PC-3 (cell line): ENCODE measurements at places on chromosomes 1 and 21. TPM values are rescaled to one million over a fixed set of nuclear protein-coding genes. Genes with fewer than 3 reads are reported as not detected.

GRCh38 chr1:26496861-26497260 lies 24.6 kb downstream of the HMGN2 start:
- no peak for DNase-seq

DNA sequence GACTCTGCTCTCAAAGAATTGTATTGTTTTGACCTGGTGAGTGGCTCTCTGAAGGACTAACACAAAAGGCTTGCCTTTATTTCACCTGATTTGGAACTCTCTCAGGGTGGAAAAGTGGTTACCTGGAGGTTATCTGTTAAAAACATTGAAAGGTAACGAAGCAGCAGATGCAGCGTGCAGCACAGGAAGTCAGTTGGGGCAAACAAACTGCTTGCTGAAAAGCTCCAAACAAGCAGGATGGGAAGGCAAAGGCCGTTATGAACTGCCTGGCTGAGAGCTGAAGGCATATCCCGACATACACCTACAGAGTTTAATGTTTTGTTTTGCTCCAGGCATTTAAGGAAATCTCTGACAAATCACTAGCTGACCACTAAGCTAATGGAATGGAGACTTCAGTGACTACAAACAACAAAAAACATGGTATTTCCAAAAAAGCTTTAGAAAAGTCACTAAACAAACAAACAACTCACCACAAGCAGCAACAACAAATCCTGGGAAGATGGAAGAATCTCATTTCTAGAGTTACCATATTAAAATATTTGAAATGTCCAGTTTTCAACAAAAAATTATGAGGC lies 44.3 kb upstream of the BATF3 start:
- no peak for DNase-seq

GRCh38 chr21:45611939-45612664 lies 31.4 kb upstream of the PCBP3 start:
- peak; percentile 82 for DNase-seq

GRCh38 chr1:231666937-231667608 lies 40.5 kb downstream of the DISC1 start:
- DNase-seq: no peak

GRCh38 chr21:15004721-15005370 lies 60.0 kb downstream of the NRIP1 start:
- DNase-seq: no peak

- no peak for DNase-seq
These were observed 23.5 kb downstream of the GJA5 start for GRCh38 chr1:147736883-147737282.

DNA sequence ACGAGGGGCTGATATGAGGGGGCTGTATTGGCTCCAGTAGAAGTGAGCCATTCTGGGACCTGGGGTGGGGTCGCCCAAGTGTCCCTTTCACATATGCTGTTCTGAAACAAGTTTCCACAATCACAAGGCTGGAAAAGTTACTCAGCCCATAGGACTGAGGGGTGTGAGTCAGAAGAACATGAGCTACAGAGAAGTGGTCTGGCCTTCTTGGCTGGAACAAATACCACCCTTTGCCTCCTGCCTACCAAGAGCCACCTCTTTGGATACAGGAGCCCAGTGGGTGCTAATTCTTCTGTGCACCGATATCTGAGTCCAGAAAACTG lies 42.4 kb downstream of the MEF2D start:
- peak; percentile 37 for DNase-seq

DNA sequence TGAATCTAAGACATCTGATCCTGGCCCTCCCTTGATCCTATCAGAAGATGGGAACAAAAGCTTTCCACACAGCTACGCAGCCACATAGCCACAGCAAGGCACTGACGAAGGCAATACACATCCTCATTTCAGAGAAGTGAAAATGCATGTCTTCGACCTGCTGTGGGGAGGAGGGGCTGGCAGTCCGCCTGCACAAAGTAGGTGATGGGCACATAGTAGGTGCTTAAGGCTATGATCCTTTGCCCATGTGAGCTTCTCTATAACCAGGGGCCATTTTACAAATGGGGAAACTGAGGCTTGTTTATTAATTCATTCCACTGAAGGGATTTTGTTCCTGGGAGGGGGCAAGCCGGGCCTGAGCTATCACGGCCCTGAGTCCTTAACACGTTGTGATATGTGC lies 94.2 kb downstream of the PAX7 start:
- DNase-seq: no peak

- peak; percentile 76 for DNase-seq
These were observed 24.1 kb downstream of the THRAP3 start for GRCh38 chr1:36248250-36248894.

DNA sequence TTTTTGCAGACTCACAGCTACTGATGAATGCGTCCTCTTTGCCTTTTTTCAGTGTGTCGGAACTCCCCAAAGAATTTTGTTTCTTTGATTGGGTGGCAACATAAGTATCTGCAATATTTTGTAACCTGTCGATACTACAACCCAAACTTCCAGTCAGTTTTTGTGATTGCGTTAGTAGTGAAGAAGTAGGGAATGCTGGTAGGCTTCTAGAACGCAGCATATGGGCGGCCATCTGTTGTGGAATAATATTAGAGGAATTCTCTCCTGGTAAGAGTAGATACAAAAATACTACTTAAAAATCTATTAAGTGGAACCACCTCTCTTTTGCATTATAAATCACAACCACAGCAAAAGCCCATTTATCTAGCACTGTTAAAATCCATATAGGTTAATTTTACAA lies 107.4 kb downstream of the LYST start:
- no peak for DNase-seq

- DNase-seq: no peak
These were observed 104.2 kb upstream of the SLC45A1 start for GRCh38 chr1:8213676-8214075.

GPR25 gene
- not detected in 2 replicates for total RNA-seq

TBX19 gene
- 0.23 and 0.36 TPM in 2 replicates for total RNA-seq

PRAMEF18 gene
- not detected in 2 replicates for total RNA-seq

CRNN gene
- not detected in 2 replicates for total RNA-seq

PEAR1 gene
- total RNA-seq: 10.3 and 11.9 TPM in 2 replicates

PRR9 gene
- total RNA-seq: not detected in 2 replicates
